Non-pigmented ciliary epithelial cell (primary cell): ENCODE measurements at places on chromosomes 5 and 9.
A peak's percentile ranks its signal among the peaks of the same experiment; 100 is the strongest.

GRCh38 chr5:180208038-180208434 lies 975 bp downstream of the RASGEF1C start:
- DNase-seq: no peak

DNA sequence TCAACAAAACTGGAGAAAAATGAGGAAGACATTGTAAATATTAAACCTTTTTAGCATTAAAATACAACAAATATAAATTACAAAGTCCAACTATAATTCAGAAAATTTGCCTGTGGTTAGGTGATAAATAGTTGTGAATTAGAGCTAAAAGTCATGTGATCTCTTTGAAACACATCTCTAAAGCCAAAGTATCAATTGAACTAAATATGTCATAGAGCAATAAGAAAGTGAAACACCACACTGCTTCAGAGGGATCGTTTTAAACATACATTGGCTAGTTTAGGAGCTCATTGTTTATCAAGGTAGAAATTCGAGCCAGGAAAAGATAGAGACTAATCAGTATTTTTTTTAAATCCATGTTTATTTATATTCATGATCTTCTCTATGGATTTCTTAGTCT lies 606.3 kb upstream of the ITGA1 start:
- no peak for DNase-seq

GRCh38 chr9:120655005-120655622 lies 59.2 kb downstream of the MEGF9 start:
- peak; percentile 9 for DNase-seq

- no peak for DNase-seq
Measured at GRCh38 chr9:101652601-101653175, 57.9 kb upstream of the PPP3R2 start.

- no peak for DNase-seq
Measured at GRCh38 chr9:97794666-97795065, 58.4 kb upstream of the FOXE1 start.

GRCh38 chr5:179345183-179345432 lies 153 bp downstream of the ADAMTS2 start:
- DNase-seq: no peak

- DNase-seq: no peak
Measured at GRCh38 chr9:111436571-111436970, 47.6 kb downstream of the ECPAS start.

DNA sequence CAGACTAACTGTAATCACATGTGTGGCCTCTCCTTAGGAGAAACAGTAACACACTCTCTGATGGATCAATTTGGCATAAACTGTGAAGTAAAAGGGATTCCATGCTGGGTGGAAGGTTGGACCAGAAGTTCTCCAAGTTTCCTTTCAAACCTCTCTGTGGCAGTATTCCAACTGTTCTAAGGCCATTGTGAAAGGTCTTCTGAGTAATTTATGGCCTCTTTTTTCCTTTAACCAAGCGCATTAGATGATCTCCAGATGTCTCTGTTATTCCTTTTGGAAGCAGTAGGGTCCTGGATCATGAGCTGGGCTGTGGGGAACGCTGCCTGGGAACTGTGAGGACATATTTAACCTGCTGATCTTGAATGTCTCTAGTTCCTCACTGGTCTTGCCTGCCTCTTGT lies 80.6 kb upstream of the IL6ST start:
- DNase-seq: no peak

- DNase-seq: no peak
Measured at GRCh38 chr5:178895615-178896571, at the start of gene ZFP2. TSS of gene ZFP2 (plus strand) at chr5:178895913. CDS start at chr5:178931314, 35,401 bp downstream.

GRCh38 chr5:122311961-122312590 lies at the start of gene SNCAIP:
TSS of gene SNCAIP (plus strand) at chr5:122312237. CDS start at chr5:122391135, 78,898 bp downstream.
- DNase-seq: no peak

GRCh38 chr9:112002847-112003457 lies 106.3 kb downstream of the UGCG start:
- DNase-seq: peak; percentile 43

DNA sequence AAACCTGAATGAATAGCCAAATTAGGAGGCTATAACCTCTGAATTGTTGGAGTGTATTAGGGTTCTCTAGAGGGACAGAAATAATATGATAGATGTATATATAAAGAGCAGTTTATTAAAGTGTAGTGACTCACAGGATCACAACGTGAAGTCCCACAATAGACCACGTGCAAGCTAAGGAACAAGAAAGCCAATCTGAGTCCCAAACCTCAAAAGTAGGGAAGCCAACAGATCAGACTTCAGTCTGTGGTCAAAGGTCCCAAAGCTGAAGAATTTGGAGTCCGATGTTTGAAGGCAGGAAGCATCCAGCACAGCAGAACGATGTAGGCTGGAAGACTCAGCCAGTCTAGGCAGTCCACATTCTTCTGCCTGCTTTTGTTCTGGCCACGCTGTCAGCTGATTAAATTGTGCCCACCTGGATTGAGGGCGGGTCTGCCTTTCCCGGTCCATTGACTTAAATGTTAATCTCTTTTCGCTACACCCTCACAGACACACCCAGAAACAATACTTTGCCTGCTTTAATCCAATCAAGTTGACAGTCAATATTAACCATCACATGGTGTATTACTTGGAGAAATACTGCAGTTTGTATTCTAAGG lies 550.6 kb downstream of the CDH10 start:
- DNase-seq: no peak

DNA sequence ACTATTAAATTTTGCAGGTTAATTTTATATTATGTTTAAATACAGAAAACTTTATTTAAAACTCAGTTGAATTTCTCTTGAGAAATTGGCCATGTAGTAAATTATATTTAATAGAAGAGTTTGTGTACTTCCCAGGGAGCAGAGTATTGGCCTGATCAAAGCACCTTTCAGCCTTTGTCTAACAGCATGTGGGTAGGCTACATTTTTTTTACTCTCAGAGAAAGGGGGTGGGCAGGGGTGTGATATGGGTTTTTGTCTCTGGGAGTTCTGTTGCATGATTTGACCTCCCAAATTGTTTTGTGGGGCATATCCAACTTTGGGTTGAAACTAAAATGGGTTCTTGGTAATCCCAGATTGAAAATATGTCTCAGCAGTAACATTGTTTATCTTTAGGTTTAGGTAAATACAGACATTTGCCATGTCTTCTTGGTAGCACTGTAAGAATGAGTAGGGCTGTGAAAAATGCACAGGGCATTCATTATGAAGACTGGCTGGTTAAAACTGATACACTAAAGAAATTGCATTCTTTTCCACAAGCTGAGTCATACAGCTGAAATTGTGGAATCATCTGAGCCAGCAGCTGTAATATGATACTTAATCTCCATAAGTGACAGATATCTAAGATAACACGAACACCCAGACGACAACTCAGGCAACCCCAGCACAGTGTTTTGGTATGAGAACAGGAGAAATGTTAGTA lies 75.4 kb upstream of the CDKN2B start:
- DNase-seq: peak; percentile 91

DNA sequence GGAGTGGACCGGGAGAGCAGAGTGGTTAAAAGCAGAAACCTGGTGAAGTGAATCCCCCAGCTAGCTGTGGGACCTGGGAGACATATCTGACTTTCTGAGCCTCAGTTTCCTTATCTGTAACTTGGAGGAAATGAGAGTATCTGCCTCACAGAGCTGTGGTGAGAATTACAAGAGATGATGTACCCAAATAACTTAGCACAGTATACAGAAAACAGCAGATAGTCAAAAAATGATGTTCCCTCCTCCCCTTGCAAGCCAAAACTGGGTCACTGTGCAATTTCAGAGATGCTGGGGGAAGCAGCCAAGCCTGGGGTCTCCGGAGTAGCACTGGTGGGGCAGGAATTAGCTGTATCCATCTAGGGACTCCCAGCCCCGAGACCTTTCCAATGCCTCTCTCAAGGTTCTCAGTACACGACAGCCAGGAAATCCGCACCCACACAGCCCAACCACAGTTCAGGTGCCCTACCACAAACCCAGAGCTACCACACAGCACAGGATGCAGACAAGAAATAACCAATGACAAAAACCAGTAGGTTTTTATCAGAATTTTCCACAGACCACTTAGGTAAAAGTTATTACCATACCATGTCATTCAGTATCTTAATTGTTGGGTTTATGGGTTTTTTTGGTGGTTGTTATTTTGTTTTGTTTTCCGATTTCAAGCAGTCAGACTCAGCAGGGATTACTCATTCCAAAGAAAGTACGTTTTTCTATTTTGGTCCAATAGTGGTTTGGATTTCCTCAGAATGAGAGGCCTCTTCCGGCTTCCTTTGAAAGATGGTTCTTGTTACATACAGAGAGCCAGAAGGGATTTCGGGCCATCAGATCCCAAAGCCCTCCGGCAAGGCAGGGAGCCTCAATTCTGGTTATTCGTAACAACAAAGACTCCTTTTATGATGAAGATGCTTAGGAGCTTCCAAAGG lies 4.9 kb upstream of the HRH2 start:
- DNase-seq: no peak

DNA sequence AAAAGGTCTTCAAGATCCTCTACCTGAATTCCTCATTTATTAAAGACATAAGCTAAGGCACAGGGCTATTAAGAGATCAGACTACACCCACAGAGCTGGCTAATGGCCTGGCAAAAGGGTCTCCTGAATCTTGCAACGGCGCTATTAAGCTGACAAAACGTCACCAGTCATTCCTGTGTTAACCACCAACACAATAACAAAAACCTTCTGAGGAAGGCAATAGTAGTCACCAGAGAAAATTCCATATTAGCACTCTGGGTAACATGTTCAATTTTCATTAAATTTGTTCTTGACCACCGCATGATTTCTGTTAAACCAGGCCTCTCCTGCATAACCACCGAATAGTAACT lies 77.0 kb downstream of the GNAQ start:
- no peak for DNase-seq

- DNase-seq: no peak
Measured at GRCh38 chr5:153636670-153637451, 146.4 kb downstream of the GRIA1 start.

GRCh38 chr5:21154526-21154925 lies 1166.5 kb upstream of the CDH18 start:
- no peak for DNase-seq

GRCh38 chr9:138097501-138097991 lies 220.0 kb downstream of the CACNA1B start:
- DNase-seq: no peak

- peak; percentile 87 for DNase-seq
Measured at GRCh38 chr9:34185778-34186551, 7.1 kb downstream of the UBAP1 start.

- no peak for DNase-seq
Measured at GRCh38 chr9:7234144-7234543, 476.4 kb downstream of the KDM4C start.

DNA sequence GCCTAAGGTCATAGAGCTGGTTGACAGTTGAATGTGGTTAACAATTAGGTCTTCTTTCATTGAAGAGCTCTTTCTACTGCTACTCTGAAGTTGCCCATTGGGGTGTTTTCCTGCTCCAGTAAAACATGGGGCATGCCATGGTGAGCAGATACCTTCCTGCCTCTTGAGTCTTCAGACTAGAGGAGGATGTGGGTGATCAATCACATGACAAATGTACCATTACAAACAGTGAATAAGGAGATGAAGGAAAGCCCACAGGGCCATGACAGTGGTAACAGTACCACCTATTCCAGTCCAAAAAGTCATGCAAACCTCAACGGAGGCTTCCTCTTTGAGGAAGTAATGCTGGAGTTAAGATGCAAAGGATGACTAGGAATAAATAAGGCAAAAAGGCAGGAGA lies 73.5 kb downstream of the CYFIP2 start:
- no peak for DNase-seq

GRCh38 chr9:22119522-22120158 lies 110.5 kb upstream of the CDKN2B start:
- DNase-seq: no peak

DNA sequence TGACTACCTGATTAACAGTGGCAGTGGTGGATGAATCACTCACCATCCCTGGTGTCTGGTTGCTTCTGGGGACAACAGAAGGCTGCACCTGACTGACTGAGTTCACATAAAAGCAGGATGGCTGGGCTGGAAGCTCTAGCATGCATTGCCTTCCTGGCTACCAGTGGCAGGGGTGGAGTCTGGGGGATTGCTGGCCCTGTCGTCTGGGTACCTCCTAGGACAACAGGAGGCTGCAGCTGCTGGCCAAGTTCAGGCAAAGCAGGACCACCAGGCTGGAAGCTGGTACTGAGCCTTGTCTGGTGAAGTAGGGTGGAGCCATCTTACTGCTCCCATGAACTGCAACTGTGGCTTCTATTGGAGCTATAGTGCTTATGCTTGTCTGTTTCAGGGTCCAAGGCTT lies 480.8 kb upstream of the CTNND2 start:
- no peak for DNase-seq

DNA sequence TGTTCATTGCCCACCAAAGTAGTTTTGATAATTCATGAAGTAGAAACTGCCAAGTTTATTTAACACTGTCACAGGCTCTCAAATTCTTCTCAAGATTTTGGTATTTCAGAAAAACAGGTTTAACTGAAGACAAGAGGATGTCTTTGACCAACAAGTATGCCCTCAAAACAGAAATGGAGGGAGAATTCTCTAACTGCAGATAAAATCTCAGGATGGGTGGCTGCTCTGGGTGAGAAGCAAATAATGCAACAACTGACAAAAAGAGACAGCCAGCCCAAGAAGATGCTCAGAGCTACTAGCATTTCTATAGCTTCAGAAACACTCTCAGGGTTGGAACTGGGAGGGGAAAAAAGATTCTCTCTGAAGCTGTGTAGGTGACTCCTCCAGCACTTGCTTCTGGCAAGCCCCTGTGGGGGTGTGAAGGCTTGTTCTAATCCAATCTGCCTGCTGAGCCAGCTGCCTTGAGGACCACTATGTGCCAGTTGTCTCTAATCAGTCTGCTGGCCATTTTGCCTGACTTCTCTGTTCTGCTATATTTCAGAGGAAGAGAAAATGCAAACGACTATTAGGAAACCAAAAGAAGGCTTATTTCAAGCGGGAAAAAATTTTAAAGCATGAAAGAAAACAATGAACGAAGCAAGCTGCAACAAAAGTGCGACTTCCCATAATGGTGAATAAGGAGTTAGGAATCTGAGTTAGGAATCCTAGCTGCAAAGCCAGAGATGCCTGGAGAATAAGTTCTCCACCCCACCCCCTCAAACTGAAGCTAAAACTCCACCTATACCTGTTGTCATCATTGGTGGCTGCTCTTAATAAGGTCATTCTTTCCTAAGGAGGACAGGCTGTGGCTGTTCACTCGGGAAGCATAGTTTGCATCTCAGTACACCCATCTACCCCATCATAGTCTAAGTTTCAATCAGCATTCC lies 147.5 kb downstream of the GNAQ start:
- DNase-seq: no peak

DNA sequence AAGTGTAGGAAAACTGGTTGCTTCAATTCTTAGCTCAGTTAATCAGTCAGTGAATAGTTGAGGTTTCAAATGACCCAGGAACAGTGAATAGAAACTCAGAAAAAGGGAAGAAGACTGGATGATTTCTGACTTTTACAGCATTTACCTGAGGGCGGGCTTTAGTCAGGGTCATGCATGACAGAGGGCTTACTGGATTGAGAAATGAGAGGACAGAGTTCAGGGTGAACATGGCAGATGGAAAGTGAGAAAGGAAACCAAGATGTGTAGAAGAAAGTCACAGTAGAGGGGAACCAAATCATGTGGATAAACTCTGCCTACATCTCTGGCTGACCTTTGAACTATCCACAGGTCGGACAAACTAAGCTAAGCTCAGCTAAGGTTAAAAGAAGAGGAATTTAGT lies 596.0 kb downstream of the SEMA5A start:
- DNase-seq: no peak

GRCh38 chr9:700365-701282 lies 140.9 kb upstream of the DMRT1 start:
- DNase-seq: no peak

- no peak for DNase-seq
Measured at GRCh38 chr5:16456103-16456832, 9.3 kb downstream of the ZNF622 start.
